Non-pigmented ciliary epithelial cell (primary cell): ENCODE measurements at places on chromosomes 16 and 17.
A peak's percentile ranks its signal among the peaks of the same experiment; 100 is the strongest.

DNA sequence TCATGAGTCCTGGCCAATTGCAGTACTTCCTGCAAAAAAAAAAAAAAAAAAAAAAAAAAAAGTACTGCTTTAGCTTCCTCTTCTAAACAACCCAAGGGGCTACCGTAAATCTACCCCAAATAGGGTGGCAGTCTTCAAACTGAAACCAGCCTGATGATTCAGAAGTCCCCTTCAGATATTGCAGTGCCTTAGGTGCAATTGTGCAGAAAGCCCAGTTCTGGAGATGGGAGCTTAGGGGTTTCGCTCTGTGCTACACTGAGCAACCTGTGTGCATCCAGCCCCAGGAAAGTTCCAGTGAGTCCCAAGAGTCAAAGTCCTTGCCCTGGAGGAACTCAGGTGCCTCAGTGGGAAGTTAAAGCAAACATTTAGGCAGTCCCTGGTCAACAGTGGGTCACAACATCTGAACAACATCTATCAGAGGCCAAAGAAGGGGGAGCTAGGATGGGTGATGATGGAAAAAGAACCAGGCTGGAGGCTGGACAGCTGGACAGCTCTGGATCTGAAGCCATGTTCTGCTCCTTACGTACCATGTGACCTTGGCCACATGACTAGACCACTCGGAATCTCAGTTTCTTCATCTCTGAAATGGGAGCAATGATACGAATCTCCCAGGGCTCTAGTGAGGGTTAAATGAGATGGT is 6.7 kb upstream of the CIITA start:
- DNase-seq = no peak

DNA sequence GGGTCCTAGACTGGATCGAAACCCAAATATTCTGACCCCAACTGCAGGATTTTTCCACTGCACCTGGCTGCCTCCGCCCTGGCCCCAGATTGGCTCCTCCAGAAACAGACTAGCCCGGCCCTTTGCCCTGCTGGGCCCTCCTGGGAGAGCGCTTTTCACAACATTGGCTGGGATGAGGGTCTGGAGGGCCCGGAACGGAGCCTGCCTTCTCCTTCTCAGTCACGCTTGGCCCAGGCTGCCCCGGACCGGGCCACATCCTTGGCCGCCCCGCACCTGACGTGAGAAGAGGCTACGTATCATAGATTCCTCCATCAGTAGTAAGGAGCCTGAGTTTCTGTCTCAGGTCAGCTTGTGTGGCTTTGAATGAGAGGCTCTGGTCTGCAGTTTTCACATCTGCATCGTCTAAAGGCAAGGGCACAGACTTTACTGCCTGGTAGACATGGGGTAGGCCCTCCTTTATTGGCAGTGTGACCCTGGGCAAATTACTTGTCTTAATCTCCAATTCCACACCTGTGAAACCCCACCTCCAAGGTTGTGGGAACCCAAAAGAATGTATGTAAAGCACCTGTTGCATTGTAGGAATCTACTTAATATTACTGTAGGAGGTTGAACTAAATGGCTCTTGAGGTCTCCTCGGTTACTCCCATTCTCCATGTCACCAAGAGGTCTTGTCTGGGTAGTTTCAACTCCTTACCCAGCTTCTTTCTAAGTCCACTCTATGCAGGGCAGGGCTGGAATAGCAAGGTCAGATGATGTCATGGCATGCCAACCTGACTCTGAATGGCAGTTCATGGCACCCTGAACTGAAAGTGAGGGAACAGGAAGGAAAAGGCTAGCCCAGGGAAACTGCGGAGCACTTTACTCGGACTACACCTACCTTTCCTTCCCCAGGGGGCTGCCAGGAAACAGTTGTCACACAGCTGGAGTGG is 661 bp downstream of the LRRC3C start:
- DNase-seq = no peak

- no peak for DNase-seq
Measured at GRCh38 chr16:81403601-81404391, 40.8 kb upstream of the CMIP start.

DNA sequence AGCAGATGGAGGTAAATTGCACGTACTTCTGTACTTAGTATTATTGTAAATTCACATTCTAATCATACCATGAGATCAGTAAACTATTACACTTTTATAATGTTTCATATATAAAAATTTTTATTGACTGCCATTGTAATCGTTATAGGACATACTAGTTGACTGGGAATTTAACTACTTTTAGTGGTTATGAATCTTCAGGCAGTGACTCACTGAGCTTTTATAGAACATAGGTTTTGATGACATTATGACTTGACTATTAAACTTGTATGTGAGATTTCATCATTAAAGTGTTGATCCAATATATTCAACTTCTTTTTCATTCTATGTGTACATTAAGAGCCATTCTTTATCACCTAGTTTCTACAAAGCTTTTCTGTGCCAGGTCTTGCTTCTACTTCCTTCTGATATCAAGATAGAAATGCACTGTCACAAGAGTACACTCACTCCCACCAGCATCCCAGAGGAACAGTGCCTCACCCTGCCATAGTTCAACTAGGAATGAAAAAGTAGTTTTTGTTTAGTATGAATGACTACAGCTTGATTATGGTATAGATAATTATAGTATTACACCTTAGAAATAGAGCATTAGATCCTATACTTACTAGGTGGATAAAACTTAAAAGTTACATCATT is 142.4 kb upstream of the RBL2 start:
- peak; percentile 14 for DNase-seq

GRCh38 chr16:50301626-50302471 is 35.5 kb downstream of the ADCY7 start:
- DNase-seq = no peak

DNA sequence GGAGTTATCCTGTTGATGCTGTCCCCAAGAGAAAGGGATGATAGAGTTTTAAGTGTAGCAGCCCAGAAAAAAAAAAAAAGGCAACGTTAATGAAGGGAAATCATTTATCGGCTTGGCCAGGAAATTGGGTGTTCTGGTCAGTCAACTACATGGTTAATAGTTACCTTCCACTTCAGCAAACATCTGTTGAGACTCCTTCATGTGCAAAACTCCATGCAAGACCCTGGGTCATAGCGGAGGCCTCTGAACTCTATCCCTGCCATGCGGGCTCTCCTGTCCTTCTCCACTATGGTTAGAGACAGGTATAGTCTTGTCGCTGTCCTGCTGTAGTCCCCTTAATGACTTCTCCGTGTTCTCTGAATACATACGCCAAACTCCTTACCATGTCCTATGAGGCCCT is 3.5 kb upstream of the LYRM9 start:
- no peak for DNase-seq
